ENCODE measurements at places on chromosomes 2 and 18. TPM values are rescaled to one million over a fixed set of nuclear protein-coding genes. Genes with fewer than 3 reads are reported as not detected.

GRCh38 chr2:195538937-195539336, 118.1 kb upstream of the SLC39A10 start:
- DNase-seq: no peak

DNA sequence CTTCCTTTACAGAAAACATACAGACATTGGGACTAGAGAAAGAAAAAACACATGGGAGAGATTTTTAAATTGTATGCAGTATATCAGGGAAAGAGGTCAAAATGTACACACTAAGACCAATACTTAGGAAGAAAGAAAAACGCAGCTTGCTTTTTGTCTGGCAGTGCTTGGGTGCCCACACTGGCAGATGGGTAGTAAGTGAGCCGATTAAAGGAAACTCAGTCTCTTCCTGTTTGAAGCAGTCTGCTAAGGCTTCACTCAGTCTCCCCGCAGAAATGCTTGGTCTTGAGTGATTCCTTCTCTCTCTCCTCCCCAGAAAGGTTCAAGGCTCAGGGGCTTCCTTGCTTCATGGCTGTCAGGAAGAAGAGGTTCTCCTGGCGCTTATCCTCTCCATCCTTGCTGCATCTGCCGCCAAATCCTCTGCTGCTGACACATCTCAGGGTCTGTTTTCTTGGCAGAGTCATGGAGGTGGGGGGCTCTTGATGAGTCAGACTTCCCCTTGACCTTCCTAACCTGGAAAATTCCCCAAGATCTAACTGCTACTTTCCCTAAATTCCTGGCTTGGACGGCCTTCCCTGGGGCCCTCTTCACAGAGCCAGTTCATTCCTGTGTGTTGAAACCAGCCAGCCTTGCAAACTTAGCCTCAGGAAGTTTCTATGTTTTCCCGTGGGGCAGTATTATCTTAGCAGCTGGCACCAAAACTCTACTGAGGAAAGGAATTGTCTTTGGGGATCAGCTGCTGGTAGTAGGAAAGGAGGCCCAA, 10.5 kb upstream of the TMSB10 start:
- DNase-seq: no peak

- DNase-seq: no peak
Measured at GRCh38 chr18:52426041-52426440, 86.0 kb downstream of the DCC start.

GRCh38 chr2:127231130-127231865, 11.2 kb upstream of the CYP27C1 start:
- DNase-seq: no peak

GRB14 gene
- total RNA-seq: 21.7 TPM

SALL3 gene
- not detected for total RNA-seq

Data from mesenteric fat pad (tissue), 1 donor.